ENCODE measurements at places on chromosomes 4 and X. TPM values are rescaled to one million over a fixed set of nuclear protein-coding genes. Genes with fewer than 3 reads are reported as not detected.

PGAM4 gene
- not detected for total RNA-seq

DNA sequence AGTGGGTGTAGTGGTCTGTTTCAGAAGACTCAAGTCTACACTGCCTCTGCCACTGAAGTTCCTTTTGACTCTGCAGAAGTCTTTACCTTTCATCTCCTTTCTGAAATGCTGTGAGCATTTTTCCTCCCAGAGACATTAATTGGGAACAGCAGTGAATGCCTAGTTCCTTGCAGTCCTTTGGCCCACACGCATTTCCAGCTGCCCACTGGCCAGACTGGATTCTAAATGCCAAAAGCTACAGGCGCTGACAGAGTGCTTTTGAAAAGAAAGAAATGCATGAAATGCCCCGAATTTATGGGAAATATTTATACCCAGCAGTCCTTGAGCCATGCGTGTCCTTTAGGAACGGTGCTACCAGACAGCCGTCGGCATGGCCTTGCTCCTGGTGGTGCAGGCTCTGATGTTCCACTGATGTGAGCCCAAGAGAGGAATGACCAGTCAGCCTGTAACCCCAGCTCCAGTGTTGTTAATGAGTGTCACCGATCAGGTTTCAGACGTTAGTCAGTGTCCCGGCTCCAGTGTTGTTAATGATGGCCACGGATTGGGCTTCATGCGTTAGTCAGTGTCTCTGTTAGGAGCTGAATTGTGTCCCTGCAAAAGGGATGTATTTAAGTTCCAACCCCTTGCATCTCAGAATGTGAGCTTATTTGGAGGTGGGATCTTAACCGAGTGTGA is 132.6 kb downstream of the TBL1X start:
- DNase-seq: no peak

DNA sequence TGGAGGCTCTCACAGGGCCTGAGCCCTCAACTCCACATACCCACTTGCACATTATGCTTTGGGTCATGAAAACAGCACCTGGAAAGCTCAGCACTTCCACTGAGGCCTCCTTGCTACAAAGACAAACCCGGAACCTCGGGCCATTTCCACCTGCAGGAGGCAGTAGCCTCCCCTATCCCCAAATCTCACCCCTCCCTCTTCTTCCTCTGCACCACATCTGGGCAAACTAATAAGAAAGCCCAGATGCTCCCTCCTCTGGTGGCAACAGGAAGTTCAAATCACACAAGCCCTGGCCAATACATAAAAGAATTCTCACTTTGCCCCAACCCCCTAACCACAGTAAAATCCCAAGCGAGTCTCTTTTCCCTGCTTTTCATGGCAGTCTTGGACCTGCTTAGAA is 136.4 kb downstream of the MAPK10 start:
- DNase-seq: no peak

DNA sequence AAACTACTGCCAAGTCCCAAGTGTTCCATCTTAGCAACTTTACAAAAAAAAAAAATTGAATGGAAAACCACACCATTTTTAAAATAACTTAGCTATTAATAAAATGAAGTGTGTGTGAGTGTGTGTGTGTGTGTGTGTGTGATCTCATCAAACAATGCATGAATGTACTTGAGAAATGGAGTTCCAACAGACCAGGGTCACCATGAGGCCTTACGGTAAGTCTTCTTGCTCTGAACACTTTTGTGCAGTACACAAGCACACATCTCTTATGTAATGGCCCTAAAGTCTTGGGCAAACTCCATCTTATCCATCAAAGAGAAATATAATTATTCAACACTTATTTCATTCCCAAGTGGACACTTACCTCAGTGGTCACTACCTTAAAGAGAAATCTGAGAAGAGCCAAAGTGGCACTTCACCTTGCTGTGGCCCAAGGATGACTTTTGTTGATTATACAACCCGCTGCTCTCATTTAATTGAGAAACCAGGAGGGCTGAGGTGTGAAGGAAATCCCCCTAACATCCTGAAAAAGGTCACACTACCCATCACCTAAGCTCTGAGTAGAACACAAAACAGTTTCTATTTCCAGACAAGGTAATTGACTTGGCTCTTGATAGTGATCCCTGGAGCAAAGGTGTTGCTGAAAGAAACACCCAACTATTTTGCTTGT is 96.5 kb upstream of the PRDX4 start:
- DNase-seq: no peak

GRCh38 chrX:9558615-9559014 is 93.8 kb downstream of the TBL1X start:
- no peak for DNase-seq

DNA sequence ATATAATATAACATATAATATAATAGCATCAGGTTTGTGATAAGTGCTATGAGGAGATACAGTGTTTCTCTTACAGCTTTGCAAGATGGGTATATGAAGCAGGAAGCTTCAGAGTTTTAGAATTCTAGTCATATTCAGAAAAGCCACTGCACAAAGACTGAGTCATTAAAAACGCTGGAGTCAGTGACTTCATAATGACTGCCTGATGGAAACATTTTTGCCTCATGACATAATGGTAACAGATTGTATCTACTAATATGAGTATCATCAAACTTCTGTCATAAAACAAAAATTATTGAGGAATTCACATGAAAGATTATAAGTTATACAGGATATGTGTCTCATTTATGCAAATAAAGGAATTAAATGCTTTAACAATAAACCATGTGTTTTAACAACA is 46.8 kb downstream of the EPHA5 start:
- DNase-seq: no peak
